ENCODE measurements at places on chromosomes 12 and 14.

- no peak for DNase-seq
Observed at GRCh38 chr14:64326502-64326901, 32.3 kb upstream of the ESR2 start.

GRCh38 chr14:72921396-72921795 lies 4.9 kb upstream of the DCAF4 start:
- DNase-seq, result no peak

GRCh38 chr14:64788706-64789105 lies 84.5 kb downstream of the PLEKHG3 start:
- DNase-seq, result no peak

DNA sequence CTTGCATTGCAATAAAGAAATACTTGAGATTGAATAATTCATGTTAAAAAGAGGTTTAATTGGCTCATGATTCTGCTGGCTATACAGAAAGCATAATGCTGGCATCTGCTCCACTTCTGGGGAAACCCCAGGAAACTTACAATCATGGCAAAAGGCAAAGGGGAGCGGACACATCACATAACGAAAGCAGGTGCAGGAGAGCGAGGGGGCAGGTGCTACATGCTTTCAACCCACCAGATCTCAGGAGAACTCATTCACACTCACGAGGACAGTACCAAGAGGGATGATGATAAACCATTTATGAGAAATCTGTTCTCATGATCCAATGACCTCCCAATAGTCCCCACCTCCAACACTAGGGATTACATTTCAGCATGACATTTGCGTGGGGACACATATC lies 172.6 kb downstream of the RASSF9 start:
- no peak for DNase-seq

- DNase-seq, result no peak
Observed at GRCh38 chr12:116980083-116980482, 69.3 kb downstream of the FBXW8 start.

- DNase-seq, result no peak
Observed at GRCh38 chr12:74598819-74599218, 61.2 kb downstream of the ATXN7L3B start.

DNA sequence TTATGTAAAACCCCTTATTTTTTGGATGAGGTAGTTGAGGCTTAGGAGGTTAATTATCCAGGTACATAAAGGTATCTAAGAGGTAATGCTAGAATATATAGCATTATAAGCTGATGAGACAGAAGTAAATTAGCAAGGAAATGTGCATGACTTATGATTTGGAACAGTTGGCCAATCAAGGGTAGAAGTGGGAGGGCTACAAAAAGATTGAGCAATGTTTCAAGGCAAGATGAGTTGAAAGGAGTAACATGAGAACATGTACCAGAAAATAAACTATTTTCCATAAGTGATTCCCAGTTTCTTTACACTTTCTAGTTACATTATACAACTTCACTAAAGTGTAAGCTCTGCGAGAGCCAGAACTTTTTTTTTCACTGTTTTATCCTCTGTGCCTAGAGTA lies 290.9 kb downstream of the LRIG3 start:
- DNase-seq, result no peak

GRCh38 chr14:88305528-88306322 lies 17.3 kb downstream of the KCNK10 start:
- DNase-seq, result no peak

GRCh38 chr12:29133181-29133580 lies 15.9 kb upstream of the FAR2 start:
- no peak for DNase-seq

- peak; percentile 71 for DNase-seq
Observed at GRCh38 chr12:62711631-62712241, 223.2 kb downstream of the PPM1H start.

DNA sequence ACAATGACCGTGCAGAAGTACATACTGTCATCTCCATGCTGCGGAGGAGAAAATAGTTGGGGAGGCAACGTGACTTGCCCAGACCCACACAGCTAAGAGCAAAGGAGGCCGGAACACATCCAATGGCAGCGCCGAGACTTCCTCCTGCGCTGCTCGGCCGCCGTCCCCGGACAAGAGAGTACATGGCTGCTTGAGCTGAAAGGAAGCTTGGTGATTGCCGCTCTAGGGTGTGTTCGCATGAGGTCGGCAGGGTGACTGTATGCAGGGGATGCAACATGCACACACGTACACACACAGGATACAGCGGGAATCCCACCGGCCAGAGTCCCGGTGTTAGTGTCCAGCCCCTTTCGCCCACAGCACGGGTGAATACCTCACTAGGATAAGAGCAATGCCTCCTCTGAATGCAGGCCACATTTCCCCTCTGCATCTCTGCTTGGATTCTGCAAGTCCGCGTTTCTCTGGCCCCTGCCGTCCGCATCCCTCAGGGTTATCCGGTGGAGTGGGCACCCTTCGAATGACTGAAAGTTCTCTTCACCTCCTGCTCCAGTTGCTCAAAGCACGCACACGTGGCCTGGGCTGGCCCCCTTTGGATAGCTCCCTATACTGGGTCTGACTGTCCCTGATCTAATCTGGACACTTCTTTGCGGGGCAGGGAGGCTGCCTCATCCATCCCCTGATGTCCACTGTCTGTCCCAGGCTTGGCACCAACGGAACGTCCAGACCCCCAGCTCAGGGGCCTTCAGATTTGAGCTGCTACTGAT lies 78.8 kb downstream of the GSC start:
- DNase-seq, result no peak

DNA sequence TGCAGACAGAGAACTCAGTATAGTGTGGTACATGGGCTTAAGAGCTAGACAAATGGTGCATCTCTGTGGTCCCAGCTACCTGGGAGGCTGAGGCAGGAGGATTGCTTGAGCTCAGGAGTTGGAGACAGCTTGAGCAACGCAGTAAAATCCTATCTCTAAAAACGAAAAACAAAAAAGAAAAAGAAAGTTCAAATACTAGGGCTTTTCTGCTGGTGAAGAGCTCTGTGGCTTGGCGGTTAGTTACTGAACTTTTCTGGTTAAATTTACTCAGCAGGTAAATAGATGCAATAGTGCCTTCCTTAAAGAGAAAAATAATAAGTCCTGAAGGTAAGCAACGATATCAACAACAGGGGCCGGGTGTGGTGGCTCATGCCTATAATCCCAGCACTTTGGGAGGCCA lies 31.4 kb upstream of the RAP1B start:
- no peak for DNase-seq

GRCh38 chr12:95996034-95996658 lies at the start of gene HAL:
TSS of gene HAL (minus strand) at chr12:95996344. CDS start at chr12:95995910, 434 bp downstream.
- DNase-seq, result no peak

DNA sequence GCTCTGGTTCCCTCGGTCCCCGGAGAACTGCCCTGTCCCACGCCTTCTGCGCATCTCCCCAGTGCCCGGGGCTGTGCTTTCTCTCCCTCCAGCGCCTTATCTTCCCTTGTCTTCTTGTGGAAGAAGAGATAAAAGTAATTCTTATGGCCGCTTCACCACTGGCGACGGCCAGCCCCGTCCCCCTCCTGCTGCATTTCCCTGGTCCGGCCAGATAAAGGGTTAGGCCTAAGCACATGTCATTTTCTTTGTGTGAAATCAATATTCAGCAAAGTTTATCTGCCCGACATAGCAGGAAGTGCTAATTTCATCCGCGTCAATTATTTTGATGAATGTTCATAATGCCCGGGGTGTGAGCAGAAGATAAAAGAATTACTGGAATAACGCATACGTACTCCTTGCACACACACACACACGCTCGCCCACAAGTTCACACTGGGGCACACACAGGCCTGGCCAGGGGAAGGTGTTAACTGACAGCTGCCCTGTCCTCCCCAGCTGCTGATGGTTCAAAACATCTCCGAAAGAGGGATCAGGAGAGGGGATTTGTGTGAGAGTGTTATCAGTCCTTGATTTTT lies 177.7 kb upstream of the LHX5 start:
- no peak for DNase-seq

- no peak for DNase-seq
Observed at GRCh38 chr12:121857322-121858246, 1.1 kb downstream of the HPD start.

DNA sequence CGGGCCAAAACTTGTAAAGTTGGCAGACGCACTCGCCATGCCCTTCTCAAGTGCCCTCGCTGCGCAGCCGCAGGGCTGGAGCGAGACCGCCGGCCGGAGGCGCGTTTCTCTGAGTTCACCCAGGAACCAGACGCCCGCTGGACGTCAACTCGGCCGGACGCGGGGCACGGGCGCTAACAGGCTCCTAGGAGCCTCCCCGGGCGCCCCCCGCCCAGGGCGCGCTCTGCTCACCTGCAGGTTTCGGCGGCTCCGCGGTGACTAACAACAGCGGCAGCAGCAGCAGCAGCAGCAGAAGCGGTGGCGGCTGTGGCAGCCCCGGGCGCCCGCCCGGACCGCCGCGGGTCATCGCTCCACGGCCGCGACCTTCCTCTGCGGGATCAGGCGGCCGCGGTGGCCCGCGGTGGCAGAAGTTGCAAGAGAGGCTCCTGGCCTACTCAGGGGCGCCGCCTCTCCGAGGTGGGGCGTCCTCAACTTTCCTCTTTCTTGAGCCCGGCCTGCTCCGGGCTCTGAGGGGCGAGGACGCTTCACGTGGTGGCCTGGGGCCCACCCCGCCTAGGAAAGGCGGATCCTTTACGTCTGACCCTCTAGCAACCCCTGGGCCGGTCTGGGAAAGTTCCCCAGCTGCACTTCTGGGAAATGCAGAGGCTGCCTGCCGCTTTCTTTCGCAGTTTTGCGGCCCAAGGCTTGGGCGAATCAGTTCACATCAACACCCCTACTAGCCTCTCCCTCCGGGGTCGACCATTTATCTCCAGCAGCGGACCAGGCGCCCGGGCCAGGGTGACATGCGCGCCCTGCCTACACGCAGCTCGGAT lies at the start of gene PLBD1:
PLBD1 (minus strand) TSS at position 533 of the 812 bp plus-strand sequence; CDS start at position 346, 187 bp downstream.
- DNase-seq, result no peak

DNA sequence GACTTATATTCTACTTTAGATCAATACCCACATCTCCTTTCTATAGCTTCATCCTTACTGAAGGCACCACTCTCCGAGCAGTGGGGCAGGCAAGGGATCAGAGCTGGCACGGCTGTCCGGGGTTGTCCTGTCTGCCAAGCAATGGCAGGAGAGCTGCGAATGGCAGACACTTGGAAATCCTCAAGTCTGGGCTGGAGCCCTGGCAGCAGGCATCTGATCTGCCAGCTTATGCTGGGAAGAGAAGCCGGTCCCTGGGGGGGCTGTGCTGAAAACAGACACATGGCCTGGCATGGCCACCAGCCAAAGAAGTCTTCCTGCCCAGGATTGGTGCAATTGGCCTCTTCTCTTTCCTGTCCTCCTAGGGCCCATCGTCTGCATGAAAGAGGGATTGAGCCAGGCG lies 280.2 kb upstream of the PWP1 start:
- DNase-seq, result no peak

- DNase-seq, result peak; percentile 37
Observed at GRCh38 chr12:132397152-132397933, 68.0 kb upstream of the GALNT9 start.

GRCh38 chr12:54352022-54352531 lies 12.2 kb downstream of the GPR84 start:
- peak; percentile 90 for DNase-seq

- no peak for DNase-seq
Observed at GRCh38 chr14:31024010-31024480, 1.4 kb upstream of the AP4S1 start.

DNA sequence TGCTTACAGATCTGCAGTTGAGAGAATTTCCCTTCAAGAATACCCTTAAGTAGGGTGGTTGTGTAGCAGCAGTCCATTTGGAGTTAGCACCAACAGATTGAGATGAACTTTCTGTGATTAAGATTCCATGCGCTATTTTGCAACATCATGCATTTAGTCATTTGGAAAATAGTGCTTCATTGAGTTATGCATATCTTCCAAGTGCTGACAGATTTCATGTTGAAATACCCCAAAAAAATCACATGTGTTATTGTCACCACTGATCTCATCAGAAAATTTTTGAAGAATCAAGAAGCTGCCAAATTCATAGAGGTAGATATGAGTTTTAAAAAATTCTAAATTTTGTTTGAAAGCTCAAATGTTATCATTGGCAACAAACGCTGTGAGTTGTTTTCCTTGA lies 35.5 kb upstream of the OSBPL8 start:
- DNase-seq, result no peak

DNA sequence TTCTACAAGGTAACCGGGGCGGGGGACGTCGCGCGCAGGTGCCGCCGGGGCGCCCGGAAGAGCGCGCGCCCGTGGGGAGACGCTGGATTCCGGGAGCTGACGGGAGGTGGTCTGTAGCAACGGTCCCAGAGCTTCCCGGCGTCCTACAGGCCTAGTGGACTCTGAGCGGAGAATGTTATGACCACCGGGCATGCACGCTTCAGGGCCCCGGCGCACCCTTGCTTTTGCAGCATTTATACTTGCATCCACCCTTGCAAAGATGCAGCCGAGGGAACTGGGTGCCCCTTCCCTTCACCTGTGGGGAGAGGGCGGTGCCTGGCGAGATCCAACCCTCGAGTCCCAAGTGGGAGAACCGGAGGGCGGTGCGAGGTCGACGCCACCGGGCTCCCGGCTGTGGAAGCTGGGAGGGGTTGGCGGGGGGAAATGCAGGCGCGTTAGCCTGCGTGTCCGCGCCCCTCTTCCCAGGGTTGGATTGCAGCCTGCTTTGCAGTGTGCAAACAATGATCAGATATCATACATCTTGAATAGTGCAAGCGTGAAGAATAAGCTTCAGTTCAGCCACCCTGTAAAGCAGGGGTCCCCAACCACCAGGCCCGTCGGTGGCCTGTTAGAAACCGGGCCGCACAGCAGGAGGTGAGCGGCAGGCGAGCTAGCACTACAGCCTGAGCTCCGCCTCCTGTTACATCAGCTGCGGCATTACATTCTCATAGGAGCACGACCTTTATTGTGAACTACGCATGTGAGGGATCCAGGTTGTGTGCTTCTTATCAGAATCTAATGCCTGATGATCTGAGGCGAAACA lies 576 bp downstream of the ERP29 start:
- peak; percentile 54 for DNase-seq

GRCh38 chr14:101049942-101050341 lies 146.4 kb upstream of the RTL1 start:
- no peak for DNase-seq

GRCh38 chr14:80124794-80125193 lies 86.5 kb downstream of the DIO2 start:
- no peak for DNase-seq

DNA sequence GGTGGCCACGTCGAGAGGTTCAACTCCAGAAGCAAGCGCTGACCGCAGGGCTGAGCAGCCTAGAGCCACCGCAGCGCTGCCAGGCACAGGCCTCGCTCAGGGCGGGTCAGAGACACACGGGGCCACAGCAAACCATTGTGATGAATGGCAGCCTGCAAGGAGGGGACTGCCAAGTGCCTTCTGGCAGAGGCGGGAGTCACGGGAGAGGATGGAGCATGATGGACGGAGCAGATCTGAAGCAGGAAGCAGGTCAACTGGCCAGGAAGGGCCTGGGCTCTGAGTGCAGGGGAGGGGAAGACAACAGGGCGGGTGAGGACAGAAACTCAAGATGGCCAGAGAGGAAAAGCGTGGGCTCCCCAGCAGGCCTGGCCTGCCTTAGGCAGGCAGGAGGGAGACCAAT lies 49.8 kb downstream of the CDC42BPB start:
- DNase-seq, result no peak

- peak; percentile 45 for DNase-seq
Observed at GRCh38 chr12:123928274-123928865, 44.3 kb downstream of the CCDC92 start.

GRCh38 chr14:55414551-55414950 lies 2.9 kb upstream of the ATG14 start:
- no peak for DNase-seq

GRCh38 chr14:100714258-100714892 lies 12.3 kb upstream of the DLK1 start:
- no peak for DNase-seq

Data from NCI-H187 (cell line).